ENCODE measurements at places on chromosomes 4 and X. TPM values are rescaled to one million over a fixed set of nuclear protein-coding genes. Genes with fewer than 3 reads are reported as not detected.

Gene ADH1B
- 186 TPM for polyA plus RNA-seq

Gene SPP1
- 5.4 TPM for polyA plus RNA-seq

Gene KDR
- polyA plus RNA-seq = 8.4 TPM

Gene KLHL13
- polyA plus RNA-seq = 1.2 TPM

Gene PNMA6A
- polyA plus RNA-seq = 1.8 TPM

Gene PORCN
- 12.0 TPM for polyA plus RNA-seq

Gene PASD1
- not detected for polyA plus RNA-seq
